CD4-positive, alpha-beta T cell treated with Interleukin-17A for 4 hours (primary cell): ENCODE measurements at places on chromosomes 12 and 14.

GRCh38 chr14:95935228-95935822 lies 58.7 kb downstream of the TUNAR start:
- no peak for DNase-seq

DNA sequence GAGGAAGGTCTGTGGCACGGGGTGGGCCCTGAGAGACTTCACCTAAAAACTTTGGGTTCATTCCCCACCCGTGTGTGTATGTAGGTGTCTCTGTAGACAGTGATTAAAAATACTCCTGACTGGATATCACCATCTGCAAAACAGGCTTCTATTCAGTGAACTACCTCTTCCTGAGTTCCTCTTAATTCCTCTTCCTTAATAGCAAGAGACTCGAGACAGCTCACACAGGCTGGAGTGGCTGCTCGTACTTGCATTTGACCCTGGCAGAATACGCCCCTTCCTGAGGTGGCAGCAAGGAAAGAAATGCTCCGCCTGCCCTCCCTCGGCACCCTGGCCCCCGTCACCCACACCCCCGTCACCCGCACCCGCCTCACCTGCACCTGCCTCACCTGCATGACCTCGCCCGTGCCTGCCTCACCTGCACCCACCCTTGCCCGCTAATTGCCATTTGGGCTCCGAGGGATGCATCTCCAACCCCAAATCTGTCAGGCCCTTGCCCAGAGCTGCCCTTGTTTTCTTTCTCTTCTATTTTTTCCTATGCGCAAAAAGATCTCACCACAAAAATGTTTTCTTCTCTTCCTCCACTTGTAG lies 90.0 kb downstream of the FBXL14 start:
- DNase-seq = no peak

GRCh38 chr14:90857866-90858265 lies 41.6 kb upstream of the TTC7B start:
- no peak for DNase-seq

DNA sequence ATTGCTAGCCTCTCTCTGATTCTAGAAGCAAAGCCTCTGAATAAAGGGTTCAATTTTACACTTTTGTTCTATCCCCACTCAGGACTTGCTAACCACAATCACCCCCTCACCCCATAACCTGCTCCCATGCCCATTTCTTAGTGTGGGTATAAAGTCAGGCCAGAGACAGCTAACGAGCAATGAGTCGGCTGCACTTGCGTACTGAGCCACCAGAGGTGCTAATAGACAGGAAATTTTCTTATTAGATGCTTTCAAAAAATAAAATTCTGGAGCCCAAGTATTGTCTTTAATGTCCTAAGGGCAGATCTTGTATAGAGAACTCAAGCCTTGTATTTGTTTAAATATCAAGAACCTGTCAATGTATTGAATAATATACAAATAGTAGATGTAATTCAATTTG lies 256.9 kb downstream of the SYT1 start:
- DNase-seq = no peak

DNA sequence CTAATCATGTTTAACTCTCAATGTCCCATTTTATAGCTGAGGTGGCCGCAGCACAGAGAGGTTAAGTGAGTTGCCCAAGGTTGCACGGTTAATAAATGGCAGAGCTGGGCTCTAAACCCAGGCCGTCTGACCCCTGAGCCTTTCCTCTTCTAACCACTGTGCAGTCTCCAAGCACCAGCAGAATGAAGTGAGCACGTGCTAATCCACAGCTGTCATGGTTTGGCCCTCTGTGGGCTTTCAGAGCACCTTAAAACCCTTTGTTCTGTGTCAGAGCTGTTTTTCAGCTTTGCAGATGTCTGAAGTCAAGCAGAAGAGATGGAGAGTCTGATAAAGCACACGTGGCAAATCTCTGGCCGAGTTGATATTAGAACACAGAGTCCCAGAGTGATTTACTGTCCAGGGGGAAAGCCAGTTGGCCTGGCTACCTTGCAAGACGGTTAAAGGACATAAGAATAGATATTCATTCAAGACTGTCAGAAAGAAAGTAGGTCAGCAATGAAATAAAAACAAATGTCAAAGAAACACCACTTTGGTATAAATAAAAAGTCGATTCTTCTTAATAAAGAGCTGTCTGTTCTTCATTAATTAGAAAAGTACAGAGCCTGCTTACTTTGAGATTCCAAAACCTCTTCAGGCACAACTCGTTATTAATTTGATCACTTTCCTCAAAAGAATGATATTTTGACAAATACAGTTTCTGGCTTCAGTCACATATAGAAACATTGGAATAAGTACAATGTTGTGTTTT lies 107.3 kb downstream of the CRADD start:
- peak; percentile 31 for DNase-seq

- no peak for DNase-seq
These were observed 3.3 kb upstream of the SLC22A17 start for GRCh38 chr14:23355871-23356435.

DNA sequence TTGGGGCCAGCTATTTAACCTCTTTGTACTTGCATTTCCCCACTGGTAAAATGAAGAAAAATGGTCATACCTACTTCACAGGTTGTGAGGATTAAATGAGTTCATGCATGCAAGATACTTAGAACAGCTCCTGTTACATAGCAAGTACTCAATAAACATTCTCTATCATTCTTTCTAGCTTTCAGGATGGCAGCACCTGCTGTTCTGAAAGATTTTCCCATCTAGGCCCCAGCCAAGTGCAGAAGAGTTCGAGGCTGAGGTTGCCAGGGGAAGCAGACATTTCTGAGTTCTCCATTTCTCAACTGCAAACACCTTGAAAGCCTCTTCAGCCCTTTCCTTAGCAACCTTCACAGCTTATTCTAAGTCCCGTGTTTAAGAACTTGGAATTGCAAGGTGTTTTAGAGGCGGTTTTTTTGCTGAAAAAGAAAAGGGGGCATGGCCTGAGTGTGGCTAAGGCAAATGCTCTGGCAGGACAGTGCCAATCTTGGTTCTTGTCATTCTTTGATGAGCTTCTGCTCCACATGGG lies 73.0 kb upstream of the PRMT8 start:
- no peak for DNase-seq

DNA sequence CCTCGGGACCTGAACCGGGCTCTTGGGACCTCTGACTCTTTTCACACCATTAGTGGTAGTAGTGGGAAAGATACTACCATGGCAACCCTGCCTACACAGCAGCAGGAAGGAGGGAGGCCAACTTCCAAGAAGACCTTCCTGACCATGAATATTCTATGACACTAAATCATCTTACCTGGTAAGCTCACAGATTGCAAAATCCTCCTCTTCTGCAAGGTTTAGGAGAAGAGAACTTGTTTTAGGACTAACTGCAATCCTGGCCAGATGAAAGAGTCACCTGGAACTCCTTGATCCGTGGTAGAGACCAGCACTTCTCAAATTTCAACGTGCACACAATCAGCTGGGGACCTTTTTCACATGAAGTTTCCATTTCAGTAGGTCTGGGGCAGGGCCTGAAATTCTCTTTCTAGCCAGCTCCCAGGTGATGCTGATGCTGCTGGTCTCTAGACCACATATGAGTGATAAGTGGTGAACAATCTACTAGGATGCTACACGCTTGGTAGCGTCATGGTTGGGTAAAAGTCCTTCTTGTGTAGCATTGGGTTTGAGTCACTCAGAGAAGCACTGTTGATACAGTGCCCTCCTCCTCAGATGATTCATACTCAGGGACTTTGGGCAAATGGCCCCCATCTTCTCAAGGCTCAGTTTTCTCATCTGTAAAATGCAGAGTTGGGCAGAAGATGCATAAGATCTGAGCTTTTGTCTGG lies 35.6 kb upstream of the FICD start:
- no peak for DNase-seq
